ENCODE measurements at places on chromosomes 4 and X.

DNA sequence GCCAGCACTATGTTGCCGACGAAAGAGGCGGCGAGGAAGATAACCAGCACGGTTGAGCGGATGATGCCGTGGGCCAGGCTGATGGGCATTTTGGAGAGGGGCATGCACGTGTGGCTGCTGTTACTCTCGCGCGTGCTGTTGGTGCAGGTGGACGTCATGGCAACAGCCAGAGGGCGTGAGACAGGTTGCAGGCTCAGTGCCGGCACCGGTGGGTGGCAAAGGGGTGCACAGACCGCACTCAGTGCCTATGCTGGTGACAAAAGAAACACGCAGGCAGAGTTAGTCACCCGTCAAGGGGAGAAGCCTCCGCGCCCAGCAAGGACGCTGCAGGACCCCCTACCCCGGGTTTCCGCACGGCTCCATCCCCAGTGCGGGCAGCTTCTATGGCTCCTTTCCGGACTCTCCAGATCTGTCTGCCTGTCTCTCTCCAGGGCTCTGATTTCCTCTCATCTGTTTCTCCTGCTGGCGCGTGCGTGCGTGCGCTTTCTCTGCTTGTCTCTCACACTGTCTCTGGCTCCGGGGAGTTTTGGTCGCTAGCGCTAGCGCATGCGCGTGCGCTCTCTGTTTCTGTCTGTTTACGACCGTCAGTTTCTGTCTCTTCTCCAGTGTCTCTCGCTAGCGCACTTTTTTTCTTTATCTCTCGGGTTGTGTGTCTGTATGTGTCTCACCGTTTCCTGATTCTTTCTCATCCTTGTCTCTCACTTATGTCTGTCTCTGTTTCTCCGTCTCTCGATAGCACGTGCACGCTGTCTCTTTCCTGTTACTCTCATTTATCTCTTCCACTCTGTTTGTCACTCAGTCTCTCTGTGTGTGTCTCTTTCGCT is 2.1 kb downstream of the GPR101 start:
- DNase-seq: no peak

DNA sequence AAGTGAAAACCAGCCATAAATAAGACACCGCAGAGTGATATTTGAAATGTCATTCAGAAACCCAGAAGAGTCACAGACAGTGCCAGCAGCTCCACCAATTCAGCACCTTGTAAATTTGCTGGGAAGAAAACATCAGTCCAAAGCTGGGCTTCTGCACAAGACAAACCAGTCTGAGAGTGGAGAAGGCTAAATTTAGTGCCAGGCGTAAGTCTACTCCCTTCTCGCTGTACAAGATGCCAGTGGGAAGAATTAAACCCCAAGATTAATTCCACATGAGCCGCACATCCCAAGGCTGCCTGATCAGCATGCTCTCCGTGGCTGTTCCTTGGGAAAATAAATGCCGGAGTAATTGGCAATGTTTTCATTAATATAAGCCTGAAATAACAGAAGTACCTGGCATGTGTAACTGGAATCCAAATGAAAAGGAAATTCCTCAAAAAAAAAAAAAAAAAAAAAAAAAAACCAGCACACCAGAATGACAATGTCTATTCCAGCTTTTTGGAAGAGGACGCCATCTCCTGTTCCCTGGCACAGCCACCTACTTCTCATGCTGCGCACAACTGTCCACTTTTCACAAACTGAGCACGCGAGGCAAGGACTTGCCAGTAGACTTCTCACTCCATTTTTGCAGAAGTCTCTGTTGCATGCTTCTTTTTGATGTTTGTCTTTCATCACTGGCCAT is 95.5 kb downstream of the NSUN7 start:
- DNase-seq: no peak

- DNase-seq: no peak
These were observed 441.6 kb downstream of the GBA3 start for GRCh38 chr4:23134331-23134730.

DNA sequence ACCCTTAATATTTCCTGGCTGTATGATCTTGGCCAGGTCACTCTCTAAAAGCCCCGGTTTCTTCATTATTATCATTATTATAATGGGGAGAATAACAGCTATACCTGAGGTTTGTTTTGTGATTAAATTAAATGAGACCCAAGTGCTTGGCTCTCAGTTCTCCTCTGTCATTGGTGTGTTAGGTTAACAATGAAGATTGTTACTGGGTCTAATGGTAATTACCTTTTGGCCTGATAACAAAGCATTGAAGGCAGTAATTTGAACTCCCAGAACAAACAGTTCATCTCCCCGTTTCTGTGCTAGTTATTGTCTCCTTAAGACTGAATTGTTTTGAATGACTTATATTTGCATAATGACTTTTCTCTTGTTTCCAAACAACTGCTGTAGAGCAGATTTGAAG is 6.8 kb upstream of the ANAPC4 start:
- DNase-seq: no peak

- DNase-seq: no peak
These were observed 80.5 kb downstream of the HNRNPD start for GRCh38 chr4:82293304-82293703.

Measured in vagina (tissue), 2 donors.